MM.1S (cell line): ENCODE measurements at places on chromosomes 2 and 18.

GRCh38 chr2:7071916-7072556, 154.8 kb downstream of the RNF144A start:
- no peak for DNase-seq

GRCh38 chr18:27724362-27724761, 452.6 kb downstream of the CDH2 start:
- DNase-seq, result no peak

DNA sequence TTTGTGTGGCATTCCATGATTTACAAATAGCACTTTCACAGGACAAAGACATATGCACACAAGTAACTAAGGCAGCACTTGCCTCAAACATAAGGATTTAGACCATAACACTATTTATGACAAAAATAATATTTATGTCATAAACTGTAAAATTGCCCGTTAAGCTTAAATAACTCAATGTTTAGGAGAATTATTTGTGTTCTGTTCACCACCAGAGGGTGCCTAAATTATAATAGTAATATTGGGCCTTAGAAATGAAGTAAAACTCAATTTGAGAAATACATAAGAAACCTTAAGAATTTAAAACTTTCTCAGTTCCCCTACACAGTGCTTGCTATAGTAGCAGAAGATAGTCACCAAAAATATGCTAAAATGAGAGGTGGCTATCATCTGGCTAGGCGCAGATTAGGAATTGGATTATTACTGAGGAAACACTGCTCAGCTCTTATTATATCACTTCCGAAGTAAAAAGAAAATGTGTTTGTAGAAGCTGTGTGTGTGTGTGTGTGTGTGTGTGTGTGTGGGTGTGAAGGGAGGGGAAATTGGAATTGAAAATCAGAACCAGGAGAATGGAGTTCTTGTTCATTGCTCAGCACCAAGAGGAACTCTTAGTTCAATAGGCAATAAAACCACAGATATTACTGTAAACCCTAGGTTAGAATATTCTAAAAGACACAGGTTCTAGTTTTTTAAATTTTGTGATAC, 4.9 kb upstream of the CHN1 start:
- DNase-seq, result no peak

DNA sequence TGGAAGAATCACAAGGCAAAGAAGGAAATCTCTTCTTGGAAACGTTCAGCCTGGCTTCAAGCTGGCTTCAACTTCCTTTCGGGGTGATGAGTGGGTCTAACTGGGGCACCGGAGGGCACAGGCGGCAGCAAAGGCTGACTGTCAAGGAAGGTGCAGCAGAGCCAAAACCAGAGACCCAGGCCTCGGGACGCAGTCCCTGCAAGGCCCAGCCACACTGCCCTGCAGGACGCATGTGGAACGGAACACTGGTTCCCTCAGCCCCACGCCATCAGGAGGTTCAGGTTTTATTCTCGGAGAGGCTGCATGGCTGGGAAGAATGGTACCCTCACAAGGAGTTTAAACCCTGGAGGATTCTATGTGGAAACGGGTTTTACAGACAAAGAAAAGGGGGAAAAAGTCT, 165.5 kb downstream of the HDAC4 start:
- no peak for DNase-seq

DNA sequence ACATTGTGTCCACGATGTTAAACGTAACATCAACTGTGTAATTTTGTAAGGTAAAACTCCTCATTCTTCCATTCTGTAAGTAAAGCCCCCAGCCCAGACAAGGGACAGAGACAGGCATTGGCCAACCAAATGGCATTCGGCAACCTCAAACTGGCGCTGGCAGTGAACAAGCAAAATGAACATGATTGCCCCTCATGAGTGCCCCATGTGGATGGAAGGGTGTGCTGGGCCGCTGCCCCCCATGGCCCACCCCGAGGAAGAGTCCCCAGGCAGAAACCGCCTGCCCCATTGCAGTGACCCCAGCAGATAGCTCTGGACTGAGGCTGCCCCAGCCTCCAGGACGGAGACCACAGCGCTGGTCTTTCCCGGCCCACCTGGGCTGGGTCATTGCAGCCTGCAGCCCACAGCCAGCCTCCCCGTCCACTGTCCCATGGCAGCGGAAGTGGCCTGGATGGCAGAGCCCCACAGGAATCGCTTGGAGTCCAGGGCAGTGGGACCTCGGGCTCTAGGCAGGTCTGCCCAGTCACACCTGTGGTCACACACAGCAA, 220.2 kb downstream of the HDAC4 start:
- DNase-seq, result no peak

DNA sequence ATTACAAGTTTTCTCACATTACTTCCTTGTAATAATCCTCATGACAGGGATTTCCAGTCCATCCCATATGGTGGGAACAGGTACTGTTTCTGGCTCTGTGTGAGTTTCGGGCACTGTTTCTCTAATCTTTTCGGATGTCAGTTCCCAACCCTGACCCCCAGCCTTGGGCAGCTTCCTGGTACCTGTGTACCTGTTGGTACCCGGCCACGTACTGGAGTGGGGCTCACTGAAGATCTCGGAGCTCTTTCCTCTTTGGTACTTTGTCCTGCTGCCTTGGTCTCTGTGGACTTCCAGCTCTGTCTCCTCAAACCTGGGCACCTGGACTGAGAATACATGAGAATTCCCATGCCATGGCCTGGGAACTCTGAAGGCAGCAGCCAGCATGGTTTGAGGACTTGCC, 36.8 kb downstream of the GRHL1 start:
- DNase-seq, result no peak

- no peak for DNase-seq
Observed at GRCh38 chr2:176613323-176613987, 344.2 kb downstream of the MTX2 start.

DNA sequence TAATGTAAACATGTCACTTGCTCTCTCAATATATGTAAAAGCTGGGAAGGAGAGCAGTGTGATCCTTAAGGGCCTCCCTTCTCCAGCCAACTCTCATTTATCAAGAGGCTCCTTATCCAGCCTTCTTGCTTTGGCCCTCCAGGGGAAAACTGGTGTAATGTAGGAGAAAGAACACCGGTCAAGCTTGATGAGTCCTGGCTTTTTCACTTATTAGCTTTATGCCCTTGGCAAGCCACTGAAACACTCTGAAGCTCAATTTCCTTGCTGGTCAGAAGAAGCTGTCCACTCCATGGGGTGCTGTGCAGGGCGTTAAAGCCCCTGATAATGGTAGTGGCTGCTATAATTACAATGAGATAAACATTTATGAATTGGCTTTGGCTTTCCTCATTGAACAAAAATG, 251.2 kb upstream of the RBBP8 start:
- DNase-seq, result no peak

DNA sequence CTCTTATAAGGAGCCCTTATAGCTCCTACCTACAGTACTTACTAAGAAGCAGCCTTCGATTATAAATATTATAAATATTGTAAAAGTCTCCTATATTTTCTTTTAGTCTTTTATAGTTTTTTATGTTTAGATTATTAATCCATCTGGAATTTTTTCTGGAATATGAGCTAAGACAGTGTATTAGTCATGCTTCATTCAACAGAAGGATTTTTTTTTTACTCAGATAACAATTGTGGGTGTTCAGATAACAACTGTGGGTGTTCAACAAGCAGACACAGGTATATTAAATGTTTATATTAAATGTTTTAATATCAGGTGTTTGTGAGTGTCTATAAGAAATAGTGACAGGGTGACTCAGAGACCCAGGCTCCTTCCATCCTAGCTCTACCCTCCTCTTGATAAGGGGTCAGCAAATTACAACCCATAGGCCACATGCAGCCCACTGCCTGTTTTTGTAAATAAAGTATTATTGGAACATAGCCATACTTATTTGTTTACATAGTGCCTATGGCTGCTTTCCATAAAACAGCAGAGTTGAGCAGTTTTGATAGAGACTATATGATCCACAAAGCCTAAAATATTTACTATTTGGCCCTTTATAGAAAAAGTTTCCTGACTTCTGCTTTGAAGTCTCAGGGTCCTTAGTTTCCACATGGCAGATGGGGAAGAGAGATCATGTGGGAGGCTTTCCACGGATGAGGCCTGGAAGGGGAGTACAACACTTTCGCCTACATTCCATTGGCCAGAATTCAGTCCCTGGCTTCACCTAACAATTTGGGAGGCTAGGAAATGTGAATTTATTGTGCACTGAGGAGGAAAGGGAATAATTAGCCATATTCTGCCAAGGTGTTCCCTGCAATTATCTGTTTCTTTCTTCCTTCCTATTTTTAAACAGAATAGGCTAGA, 4.3 kb upstream of the SPATS2L start:
- DNase-seq, result no peak
